Activated CD4-positive, alpha-beta T cell treated with anti-CD3 and anti-CD28 coated beads for 36 hours (primary cell): ENCODE measurements at places on chromosomes 6 and 20. TPM values are rescaled to one million over a fixed set of nuclear protein-coding genes. Genes with fewer than 3 reads are reported as not detected.

The KIAA0408 gene
- 2.6 TPM for total RNA-seq

The APCDD1L gene
- total RNA-seq: not detected

The ERVFRD-1 gene
- total RNA-seq: not detected

The EEF1A2 gene
- 0.81 TPM for total RNA-seq

DNA sequence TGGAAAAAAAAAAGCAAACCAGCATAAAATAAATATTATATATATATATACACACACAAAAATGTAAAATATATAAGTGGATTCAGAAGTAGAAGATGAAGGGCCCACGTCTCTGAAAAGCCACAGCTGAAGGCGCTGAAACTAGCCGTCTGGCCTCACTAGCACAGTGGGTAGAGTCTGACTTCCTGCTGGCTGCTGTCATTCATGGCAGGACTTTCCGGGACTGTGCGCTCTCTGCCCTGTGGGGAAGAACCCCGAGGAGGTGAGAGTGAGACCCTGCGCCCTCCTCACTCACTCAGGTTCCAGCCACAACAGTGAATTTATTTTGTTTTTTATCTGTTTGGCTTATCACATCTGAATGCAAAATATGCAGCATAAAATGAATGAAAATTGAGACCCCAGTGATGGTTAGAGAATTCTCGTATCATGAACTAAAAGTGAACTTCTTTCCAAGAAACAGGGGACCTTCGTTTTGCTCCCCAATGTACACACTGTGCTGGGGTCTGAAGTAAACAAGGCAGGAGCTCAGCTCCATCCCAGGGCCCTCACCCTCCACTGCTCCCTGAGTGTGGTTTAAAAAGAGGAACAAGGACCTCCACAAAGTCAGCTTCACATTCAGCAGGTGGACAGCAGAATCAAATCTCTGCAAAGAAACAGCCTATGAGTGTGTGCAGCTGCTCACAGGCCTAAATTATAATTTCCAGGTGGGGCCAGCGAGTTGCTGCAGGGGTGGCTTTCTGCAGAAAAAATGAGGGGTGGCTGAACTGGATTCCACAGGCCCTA is 1.3 kb upstream of the RAMACL start:
- no peaks in the 10 kb centered on the region for H3K27me3 ChIP-seq
- peaks cover 20% of the 10 kb centered on the region for H3K4me1 ChIP-seq
- no peaks in the 10 kb centered on the region for H3K36me3 ChIP-seq
- DNase-seq: no peak

DNA sequence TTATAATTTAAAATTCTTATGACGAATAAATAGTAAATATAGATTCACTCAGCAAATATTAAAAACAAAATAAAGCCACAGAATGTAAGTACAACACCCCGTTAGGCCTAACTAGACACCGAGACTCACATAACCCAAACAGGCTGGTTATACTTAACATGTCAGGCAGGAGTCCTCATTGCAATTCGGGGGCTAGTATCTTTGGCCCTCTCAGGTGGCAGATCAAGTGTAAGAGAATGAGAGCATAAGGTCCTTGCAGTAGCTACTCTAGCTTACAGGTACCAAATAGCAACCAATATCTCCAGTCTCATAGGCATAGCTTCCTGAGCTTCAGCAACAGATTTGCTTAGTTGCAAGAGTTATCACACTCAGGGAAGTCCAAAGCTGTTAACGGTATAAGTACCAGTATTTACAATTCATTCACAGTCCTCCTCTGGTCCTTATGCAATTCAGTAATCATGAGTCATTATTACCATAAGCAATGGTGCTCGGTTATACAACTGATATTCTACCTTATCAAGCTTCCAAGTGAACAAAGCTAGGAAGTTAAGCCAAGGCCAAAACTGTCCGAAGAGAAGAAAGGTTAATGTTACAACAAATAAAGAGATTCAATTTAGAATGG is 20.1 kb downstream of the REV3L start:
- no peaks in the 10 kb centered on the region for H3K27me3 ChIP-seq
- peaks cover 23% of the 10 kb centered on the region for H3K4me1 ChIP-seq
- DNase-seq: no peak
- no peak overlapping the region for H3K4me3 ChIP-seq
- H3K27ac ChIP-seq: no peak overlapping the region

GRCh38 chr6:129929433-129929832 is 68.3 kb upstream of the TMEM244 start:
- no peak overlapping the region for H3K4me3 ChIP-seq
- no peak overlapping the region for H3K27ac ChIP-seq
- no peaks in the 10 kb centered on the region for H3K4me1 ChIP-seq
- H3K36me3 ChIP-seq: no peaks in the 10 kb centered on the region

GRCh38 chr20:50343490-50344179 is 153.0 kb downstream of the CEBPB start:
- H3K4me1 ChIP-seq: peaks cover 61% of the 10 kb centered on the region
- no peak for DNase-seq
- no peaks in the 10 kb centered on the region for H3K27me3 ChIP-seq

- H3K27me3 ChIP-seq: peaks cover 2% of the 10 kb centered on the region
- no peak overlapping the region for H3K4me3 ChIP-seq
- no peak overlapping the region for H3K27ac ChIP-seq
- H3K36me3 ChIP-seq: no peaks in the 10 kb centered on the region
- H3K4me1 ChIP-seq: no peaks in the 10 kb centered on the region
- DNase-seq: no peak
Observed at GRCh38 chr6:133584823-133585222, 304.1 kb upstream of the TCF21 start.

- no peaks in the 10 kb centered on the region for H3K36me3 ChIP-seq
- H3K27me3 ChIP-seq: no peaks in the 10 kb centered on the region
- no peak for DNase-seq
- H3K4me3 ChIP-seq: no peak overlapping the region
- no peak overlapping the region for H3K27ac ChIP-seq
- H3K4me1 ChIP-seq: no peaks in the 10 kb centered on the region
Observed at GRCh38 chr6:115583290-115583689, 477.4 kb downstream of the FRK start.

GRCh38 chr6:114592506-114592905 is 249.7 kb upstream of the HS3ST5 start:
- no peaks in the 10 kb centered on the region for H3K36me3 ChIP-seq
- H3K4me3 ChIP-seq: no peak overlapping the region

DNA sequence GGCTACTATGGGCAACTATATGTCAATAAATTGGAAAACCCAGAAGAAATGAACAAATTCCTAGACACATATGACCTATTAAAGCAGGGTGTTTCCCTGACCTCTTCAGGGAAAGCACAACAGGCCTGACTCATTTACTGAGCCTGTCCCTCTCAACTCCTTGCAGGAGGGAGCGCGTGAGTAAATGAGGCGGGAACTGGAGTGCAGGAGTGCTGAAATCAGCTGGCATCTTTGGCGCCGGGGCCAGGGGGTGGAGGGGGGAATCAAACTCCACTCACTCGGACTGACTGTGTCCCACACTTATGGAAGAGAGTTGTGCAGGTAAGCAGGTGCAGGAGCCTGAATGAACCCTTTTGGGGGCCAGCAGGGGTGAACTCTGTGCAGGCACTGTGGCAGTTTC is 671.2 kb upstream of the PTCHD4 start:
- no peaks in the 10 kb centered on the region for H3K36me3 ChIP-seq
- no peak overlapping the region for H3K4me3 ChIP-seq
- H3K4me1 ChIP-seq: no peaks in the 10 kb centered on the region
- no peak for DNase-seq
- no peaks in the 10 kb centered on the region for H3K27me3 ChIP-seq
- no peak overlapping the region for H3K27ac ChIP-seq

GRCh38 chr6:38495518-38495917 is 144.2 kb downstream of the BTBD9 start:
- no peak overlapping the region for H3K4me3 ChIP-seq
- H3K27me3 ChIP-seq: no peaks in the 10 kb centered on the region
- no peak overlapping the region for H3K27ac ChIP-seq
- no peaks in the 10 kb centered on the region for H3K36me3 ChIP-seq
- peak; percentile 34 for DNase-seq

- H3K36me3 ChIP-seq: peaks cover 6% of the 10 kb centered on the region
- no peaks in the 10 kb centered on the region for H3K4me1 ChIP-seq
- DNase-seq: no peak
Observed at GRCh38 chr20:22582386-22582963, 1.9 kb downstream of the FOXA2 start.

GRCh38 chr6:108562503-108562993 is 1.8 kb downstream of the FOXO3 start:
- peaks cover 19% of the 10 kb centered on the region for H3K36me3 ChIP-seq
- no peak for DNase-seq
- H3K27ac ChIP-seq: no peak overlapping the region
- H3K27me3 ChIP-seq: peaks cover 11% of the 10 kb centered on the region

DNA sequence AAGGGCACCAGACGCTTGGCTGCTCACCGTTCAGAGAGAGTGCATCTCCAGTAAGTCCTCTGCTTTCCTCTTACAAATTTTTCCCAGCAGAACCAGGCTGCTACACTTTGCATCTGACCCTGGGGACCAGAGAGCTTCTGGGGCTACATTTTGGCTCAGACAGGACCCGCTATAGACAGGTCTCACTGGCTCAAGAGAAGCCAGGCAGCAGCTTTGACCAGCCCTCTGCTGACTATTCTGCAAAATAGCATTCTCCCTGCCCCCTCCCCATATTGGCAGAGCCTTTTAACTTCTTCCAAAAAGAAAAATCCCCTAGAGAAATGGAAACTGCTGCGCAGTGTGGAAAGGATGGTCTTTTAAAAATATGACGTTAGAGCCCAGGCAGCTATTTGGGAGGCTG is 37.2 kb downstream of the CPXM1 start:
- H3K36me3 ChIP-seq: no peaks in the 10 kb centered on the region
- H3K4me1 ChIP-seq: no peaks in the 10 kb centered on the region
- H3K27me3 ChIP-seq: peaks cover 8% of the 10 kb centered on the region
- no peak for DNase-seq
- H3K4me3 ChIP-seq: no peak overlapping the region

GRCh38 chr6:110325197-110325596 is 33.0 kb downstream of the METTL24 start:
- no peak for DNase-seq
- no peaks in the 10 kb centered on the region for H3K4me1 ChIP-seq
- no peaks in the 10 kb centered on the region for H3K36me3 ChIP-seq
- H3K27me3 ChIP-seq: no peaks in the 10 kb centered on the region

- no peak for DNase-seq
- no peaks in the 10 kb centered on the region for H3K36me3 ChIP-seq
- peaks cover 28% of the 10 kb centered on the region for H3K4me1 ChIP-seq
- H3K27ac ChIP-seq: no peak overlapping the region
- H3K27me3 ChIP-seq: no peaks in the 10 kb centered on the region
Observed at GRCh38 chr6:34389034-34389433, 3.4 kb downstream of the NUDT3 start.

DNA sequence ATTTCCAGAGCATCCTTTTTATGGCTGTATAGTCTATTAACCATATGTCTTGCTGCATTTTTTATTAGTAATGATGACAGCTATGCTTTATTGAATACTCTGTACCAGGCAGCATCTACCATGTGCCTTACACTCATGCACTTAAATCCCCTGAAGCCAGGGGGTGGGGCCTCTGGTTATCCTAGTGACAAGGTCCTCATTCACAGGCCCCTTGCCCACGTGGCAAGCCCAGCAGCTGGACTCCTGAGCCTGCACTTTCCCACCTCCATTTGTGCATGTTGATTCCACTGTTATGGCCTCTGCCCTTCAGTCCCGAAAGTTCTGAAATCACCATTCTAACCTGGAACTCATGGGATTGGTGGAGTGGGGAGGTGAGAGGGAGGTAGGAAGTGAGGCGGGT is 22.3 kb downstream of the ACTR5 start:
- no peak overlapping the region for H3K27ac ChIP-seq
- no peaks in the 10 kb centered on the region for H3K27me3 ChIP-seq
- H3K36me3 ChIP-seq: peaks cover 52% of the 10 kb centered on the region
- no peak for DNase-seq
- H3K4me3 ChIP-seq: no peak overlapping the region

DNA sequence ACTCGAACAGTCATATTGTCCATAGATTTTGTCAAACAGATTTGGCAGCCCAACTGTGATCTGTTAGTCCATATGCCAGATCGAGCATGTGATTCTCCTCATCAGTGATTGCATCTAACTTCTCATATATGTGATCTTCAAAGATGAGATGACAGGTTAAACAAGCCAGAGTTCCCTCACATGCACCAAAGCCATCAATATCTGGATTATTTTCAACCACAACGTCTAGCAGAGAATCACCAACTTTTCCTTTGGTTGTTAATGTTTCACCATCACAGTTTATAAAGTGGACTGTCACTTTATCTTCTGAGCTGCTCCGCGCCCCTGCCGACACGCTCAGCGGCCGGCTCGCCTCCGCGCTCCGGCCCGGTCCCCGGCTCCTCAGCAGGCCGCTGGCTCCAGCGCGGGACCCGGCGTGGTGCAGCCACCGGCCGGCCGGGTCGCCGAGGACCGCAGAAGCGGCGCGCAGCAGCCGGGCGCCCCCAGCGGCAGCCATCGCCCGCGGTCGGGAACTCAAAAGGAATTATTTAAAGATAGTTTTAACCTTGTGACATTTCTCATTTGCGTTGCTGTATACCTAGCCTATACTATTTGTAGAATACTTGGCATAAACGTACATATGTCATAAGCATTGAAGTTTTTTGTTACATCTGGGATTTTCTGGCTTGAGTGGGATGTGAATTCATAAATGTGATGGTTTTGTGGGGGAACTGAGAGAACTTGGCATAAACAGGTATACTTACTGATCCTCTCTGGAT is 40.1 kb upstream of the DYNLRB1 start:
- no peak overlapping the region for H3K27ac ChIP-seq
- H3K4me3 ChIP-seq: no peak overlapping the region
- peak; percentile 59 for DNase-seq
- H3K4me1 ChIP-seq: peaks cover 6% of the 10 kb centered on the region
- no peaks in the 10 kb centered on the region for H3K27me3 ChIP-seq

DNA sequence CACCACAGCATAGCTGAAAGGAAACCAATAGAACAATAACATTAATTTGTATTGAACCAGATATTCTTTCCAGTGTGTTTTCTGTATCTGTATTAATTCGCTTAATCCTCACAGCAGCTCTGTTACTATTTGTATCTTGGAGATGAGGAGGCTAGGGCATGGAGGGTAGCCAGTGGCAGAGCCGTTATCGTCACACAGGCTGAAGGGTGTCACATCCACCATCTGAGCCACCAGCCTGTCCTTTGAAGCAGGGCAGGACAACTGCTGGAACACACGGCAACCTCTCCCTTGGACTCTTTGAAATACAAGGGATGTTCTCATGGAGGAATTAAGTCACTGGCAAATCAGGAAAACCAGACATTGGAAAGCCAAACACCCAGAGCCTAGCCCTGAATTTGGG is 628.0 kb upstream of the CDH4 start:
- no peaks in the 10 kb centered on the region for H3K4me1 ChIP-seq
- peaks cover 9% of the 10 kb centered on the region for H3K27me3 ChIP-seq
- H3K27ac ChIP-seq: no peak overlapping the region
- DNase-seq: no peak
- no peak overlapping the region for H3K4me3 ChIP-seq
